Fibroblast of mammary gland (primary cell): ENCODE measurements at places on chromosomes 2 and 18.

- DNase-seq, result peak; percentile 58
These were observed 40.3 kb downstream of the SRBD1 start for GRCh38 chr2:45570671-45571334.

- peak; percentile 42 for DNase-seq
These were observed 575 bp downstream of the HSPD1 start for GRCh38 chr2:197498937-197499593.

GRCh38 chr2:140892911-140893637 lies 1237.7 kb downstream of the LRP1B start:
- DNase-seq, result no peak

DNA sequence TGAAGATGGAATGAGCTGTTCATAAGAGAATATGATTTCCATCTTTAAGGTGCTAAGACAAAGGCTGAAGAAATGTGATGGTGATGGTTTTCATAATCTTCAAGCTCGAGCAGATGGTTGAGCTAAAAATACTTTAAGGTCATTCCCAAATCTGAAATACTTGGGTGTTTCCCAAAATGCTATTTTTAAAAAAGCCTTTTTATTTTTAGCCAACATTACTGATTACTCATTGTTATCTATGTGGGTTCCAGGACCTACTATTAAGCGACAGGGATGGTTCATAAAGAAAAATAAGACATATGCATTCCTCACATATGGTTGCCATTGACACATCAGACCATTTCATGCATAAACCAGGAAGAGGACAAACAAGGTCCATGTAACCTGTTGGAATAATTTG lies 298.5 kb downstream of the PLCL1 start:
- peak; percentile 1 for DNase-seq

DNA sequence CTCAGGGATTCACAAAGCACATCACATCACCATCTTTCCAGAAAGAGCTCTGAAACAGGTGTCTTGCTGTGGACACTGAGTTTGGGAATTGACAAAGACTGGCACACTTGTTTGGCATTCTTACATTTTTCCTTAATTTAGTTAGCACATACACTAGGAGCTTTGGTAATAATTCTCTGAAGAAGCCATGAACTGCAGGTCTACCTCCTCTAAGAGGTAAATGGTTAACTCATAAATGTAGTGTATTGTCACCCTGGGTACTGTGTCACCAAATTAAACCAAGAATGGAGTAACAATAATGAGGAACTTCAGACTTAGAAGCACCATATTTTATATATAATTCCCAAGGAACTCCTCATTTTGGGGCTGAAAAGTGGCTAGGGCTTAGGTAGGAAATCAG lies 22.6 kb downstream of the EIF4E2 start:
- DNase-seq, result no peak

DNA sequence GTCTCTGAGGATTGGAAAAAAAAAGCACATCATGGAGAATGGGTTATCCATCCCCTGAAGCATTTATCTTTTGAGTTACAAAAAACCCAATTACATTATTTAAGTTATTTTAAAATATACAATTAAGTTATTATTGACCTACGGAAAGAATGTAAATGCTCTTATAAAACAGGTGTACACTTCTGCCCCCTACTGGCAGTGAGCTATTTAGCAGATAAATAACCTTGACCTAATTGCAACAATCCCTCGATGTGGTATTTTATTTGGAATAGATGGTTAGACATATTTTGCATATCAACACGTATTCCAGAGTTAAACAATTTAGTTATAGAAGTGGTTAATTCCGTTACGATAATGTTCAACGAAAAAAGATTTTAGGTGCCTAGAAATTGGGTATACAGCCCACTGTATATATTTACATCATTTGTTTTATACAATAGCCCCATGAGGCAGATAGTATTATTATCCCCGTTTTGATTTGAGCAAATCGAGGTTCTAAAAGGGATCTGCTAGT lies 9.1 kb upstream of the DAW1 start:
- DNase-seq, result peak; percentile 82

GRCh38 chr2:18362696-18363095 lies 197.8 kb downstream of the RDH14 start:
- peak; percentile 85 for DNase-seq
